ENCODE measurements at places on chromosomes 13 and 19. TPM values are rescaled to one million over a fixed set of nuclear protein-coding genes. Genes with fewer than 3 reads are reported as not detected.
A peak's percentile ranks its signal among the peaks of the same experiment; 100 is the strongest.

GRCh38 chr13:48492470-48493065, 40.3 kb downstream of the RCBTB2 start:
- H3K27me3 ChIP-seq = no peaks in the 10 kb centered on the region
- H3K36me3 ChIP-seq = no peaks in the 10 kb centered on the region
- peak overlapping the region; percentile 42 for H3K27ac ChIP-seq
- peak overlapping the region; percentile 69 for H3K4me3 ChIP-seq
- DNase-seq = peak; percentile 90

- DNase-seq = peak; percentile 69
- H3K27me3 ChIP-seq = no peaks in the 10 kb centered on the region
- H3K36me3 ChIP-seq = no peaks in the 10 kb centered on the region
- peak overlapping the region; percentile 83 for H3K4me3 ChIP-seq
- no peak overlapping the region for H3K27ac ChIP-seq
- H3K4me1 ChIP-seq = peaks cover 8% of the 10 kb centered on the region
Measured at GRCh38 chr19:55461974-55462626, 658 bp upstream of the ISOC2 start.

DNA sequence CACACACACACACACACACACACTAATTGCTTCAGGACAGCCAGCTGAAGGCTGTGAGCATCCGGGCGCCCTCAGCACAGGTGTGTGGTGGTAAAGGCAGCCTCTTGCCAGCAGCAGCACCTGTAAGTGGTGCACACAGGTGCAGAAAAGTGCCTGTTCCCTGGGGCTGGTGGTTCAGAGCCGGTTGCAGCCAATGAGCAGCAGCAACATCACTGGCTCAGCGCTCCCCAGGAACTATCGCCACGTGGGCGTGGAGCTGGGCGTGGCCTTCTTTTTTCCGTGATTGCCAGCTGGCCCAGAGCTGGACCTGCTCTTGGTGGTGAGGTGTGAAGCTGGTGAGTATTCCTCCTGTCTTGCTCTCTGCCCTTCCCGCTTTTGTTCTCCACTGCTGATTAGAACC, at the start of gene NLRP5:
Gene NLRP5, plus strand, starts transcription at position 289 of the 400 bp plus-strand sequence.
- no peak within 1 kb of the TSS for H3K27ac ChIP-seq
- H3K36me3 ChIP-seq = no peaks in the 10 kb centered on the region
- no peaks in the 10 kb centered on the region for H3K4me1 ChIP-seq
- no peak for DNase-seq

DNA sequence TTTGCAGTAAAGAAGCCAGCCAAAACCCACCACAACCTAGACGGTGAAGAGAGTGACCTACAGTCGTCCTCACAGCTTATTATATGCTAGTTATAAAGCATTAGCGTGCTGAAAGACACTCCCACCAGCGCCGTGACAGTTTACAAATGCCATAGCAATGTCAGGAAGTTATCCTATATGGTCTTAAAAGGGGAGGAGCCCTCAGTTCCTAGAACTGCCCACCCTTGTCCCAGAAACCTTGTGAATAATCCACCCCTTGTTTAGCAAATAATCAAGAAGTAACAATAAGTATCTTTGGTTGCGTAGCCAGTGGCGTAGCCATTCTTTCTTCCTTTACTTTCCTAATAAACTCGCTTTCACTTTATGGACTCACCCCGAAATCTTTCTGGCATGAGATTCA, 227.9 kb upstream of the ARGLU1 start:
- no peak overlapping the region for H3K4me3 ChIP-seq
- no peak overlapping the region for H3K27ac ChIP-seq
- no peaks in the 10 kb centered on the region for H3K4me1 ChIP-seq
- H3K36me3 ChIP-seq = no peaks in the 10 kb centered on the region

GRCh38 chr19:17981611-17982010, 14.7 kb downstream of the KCNN1 start:
- no peaks in the 10 kb centered on the region for H3K36me3 ChIP-seq
- no peak for DNase-seq
- no peaks in the 10 kb centered on the region for H3K4me1 ChIP-seq
- no peak overlapping the region for H3K4me3 ChIP-seq
- H3K27ac ChIP-seq = no peak overlapping the region

GRCh38 chr13:46861959-46862358, 34.9 kb downstream of the HTR2A start:
- H3K27me3 ChIP-seq = no peaks in the 10 kb centered on the region
- H3K36me3 ChIP-seq = no peaks in the 10 kb centered on the region
- no peak overlapping the region for H3K4me3 ChIP-seq
- DNase-seq = no peak
- no peak overlapping the region for H3K27ac ChIP-seq

The LRRC63 gene
- not detected for total RNA-seq

The ZNF888 gene
- 5.1 TPM for total RNA-seq

The AP1M2 gene
- total RNA-seq = not detected

The RNF225 gene
- total RNA-seq = not detected
